GM20000 (cell line): ENCODE measurements at places on chromosomes 2 and 18.
A peak's percentile ranks its signal among the peaks of the same experiment; 100 is the strongest.

DNA sequence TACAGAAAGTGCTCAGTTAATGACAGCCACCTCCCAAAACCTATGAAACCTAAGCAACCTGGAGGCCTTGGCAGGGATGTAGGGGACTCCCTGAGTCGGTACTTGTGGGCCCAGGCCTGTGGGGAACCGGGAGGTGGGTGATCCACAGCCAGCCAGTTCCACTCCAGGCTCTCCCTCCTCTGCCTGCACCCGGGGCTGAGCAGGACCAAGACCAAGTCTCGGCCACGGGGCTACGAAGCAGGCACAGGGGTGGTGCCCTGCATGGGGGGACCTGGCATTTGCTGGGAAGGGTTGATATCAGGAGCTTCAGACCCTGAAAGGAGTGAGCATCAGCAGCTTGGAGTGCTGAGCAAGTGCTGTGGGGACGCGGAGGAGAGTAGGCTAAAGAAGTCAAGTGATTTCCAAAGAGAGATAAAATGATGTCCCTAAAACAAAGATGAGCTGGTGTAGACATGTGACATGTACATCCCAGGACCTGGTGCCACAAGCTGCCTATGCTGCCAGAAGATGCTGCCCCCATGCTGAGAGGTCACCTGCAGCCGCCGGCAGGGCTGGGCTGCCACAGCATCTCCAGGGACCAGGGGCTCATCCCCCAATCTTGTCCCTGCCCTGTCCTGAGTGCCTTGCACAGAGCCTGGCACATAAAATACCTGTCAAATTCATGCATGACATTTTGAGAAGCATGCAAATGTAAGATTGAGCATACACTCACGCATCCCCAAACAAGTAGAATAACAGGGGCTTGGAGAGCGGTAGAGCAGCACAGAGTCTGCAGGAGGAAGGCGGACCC is 21.5 kb downstream of the KCNIP3 start:
- no peak for DNase-seq

DNA sequence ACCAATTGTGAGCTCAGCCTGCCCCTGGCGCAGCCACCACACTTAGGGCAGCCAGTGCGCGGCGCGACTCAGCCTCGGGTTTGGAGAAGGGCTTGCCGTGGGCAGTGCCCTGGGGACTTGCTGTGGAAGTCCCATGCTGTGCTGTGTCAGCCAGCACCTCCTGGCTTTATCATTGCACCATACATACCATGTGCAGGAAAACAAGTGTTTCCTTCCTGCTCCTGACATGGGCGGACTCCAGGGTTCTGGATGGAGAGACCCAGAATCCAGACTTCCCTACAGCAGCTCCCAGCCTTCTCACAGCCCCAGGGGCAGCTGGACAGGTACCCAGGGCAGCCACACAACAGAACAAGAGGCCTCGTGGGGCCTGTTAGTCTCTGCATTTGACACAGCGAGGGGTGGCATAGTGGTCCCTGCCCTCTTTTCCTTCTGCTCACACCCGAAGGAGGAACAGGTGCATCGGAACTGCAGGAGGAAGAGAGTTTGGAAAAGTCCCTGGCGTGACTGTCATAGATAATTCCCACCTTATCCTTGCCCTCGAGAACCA is 54.2 kb downstream of the SDC1 start:
- no peak for DNase-seq

GRCh38 chr2:156334496-156335478 is 2.3 kb upstream of the NR4A2 start:
- DNase-seq, result peak; percentile 67

DNA sequence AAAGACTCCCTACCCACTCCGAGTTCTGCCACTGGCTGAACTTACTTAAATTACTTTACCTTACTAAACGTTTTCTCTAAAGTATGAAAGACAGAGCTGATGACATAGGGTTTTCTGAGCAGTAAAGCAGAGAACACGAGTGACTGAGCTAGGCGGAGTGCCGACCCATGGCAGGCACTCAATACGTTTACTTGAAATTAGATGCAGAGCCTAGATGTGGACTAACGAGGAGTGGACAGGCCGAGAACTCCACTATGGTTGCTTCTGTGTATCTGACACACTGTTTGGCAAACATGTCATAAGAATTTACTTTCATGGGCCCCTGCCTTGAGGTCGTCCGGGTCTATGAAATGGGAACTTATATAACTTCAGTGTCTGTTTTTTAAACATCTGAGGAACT is 471.0 kb downstream of the STK39 start:
- DNase-seq, result no peak

DNA sequence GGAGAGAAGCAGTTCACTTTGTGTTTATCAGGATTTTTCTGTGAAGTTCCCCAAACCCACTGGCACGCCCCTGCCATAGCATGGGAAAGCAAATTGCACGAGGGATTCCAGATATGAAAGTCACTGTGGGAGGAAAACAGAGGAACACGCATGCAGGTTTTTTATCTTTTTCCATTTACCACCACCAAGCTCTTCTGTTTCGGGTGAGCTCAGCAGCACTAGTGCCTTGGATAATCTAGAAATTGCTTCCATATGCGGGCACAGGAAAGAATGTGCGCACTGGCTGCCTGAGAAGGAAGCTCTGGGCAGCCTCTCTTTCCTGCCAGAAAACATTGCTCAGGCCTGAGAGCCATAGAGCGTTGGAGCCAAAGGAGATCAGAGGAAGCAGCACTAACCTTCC is 65.9 kb upstream of the WIPF1 start:
- DNase-seq, result no peak

- DNase-seq, result no peak
These were observed 157.8 kb downstream of the ZNF804A start for GRCh38 chr2:184756161-184756560.

DNA sequence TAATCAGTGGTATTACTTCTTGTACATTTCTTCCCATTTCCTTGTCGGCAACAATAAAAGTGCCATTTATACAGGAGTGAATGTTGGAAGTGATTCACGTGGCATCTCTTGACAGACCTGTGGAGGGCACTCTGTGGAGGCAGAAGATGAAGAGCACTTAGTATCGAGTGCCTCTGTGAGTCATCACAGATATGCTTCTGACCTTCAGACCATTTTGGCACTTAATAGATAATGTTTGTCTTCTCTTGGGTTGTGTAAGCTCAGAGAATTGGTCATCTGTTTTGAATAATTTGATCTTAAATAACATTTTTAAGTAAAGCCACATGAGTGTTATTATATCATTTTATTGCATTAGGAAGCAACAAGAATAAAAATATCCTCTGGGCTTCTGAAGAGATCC is 305.5 kb downstream of the PTPRM start:
- DNase-seq, result no peak

DNA sequence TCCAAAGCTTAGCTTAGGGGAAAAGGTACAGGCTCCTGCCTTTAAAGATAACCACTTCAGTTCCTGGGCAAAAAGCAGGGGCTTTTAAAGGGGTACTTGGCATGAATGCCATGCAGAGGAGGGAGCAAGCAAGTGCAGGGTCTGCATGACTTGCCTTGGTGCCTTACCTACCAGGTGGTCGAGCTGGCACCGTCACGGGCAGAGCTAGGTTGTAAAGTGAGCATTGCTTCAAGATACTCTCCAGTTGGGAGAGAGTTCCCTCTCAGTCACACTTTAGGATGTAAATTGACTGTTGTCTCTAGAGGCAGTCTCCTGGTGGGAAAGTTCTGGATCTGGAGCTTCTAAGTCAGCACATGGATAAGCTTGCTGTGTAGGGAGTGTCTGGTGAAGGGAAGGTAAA is 58.6 kb upstream of the MCFD2 start:
- no peak for DNase-seq

- DNase-seq, result no peak
These were observed 52.9 kb downstream of the TRIB2 start for GRCh38 chr2:12769492-12770105.

- no peak for DNase-seq
These were observed at the start of gene DSG3 for GRCh38 chr18:31447530-31448191. Gene DSG3 (plus strand): TSS chr18:31447741. CDS start chr18:31447878, 137 bp downstream.

- no peak for DNase-seq
These were observed 26.5 kb upstream of the NCL start for GRCh38 chr2:231490801-231491200.

DNA sequence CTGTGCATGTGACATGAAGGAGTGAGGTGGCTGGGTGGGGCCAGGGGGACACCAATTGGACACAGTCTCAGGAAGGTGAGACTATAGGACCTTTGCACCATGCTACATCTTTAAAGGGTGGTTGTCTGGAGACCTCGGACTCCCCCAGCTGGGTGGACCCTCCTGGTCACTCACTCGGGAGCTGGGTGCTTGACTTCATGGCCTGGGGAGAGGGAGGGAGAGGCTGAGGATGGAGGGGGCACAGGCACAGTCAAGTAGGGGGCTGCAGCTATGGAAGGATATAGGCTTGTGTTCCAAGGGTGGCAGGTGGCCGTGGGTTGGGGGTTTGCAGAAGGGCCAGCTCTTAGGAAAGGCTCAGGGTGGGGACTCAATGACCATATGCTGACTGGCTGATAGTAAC is 7.1 kb upstream of the CELF4 start:
- no peak for DNase-seq

DNA sequence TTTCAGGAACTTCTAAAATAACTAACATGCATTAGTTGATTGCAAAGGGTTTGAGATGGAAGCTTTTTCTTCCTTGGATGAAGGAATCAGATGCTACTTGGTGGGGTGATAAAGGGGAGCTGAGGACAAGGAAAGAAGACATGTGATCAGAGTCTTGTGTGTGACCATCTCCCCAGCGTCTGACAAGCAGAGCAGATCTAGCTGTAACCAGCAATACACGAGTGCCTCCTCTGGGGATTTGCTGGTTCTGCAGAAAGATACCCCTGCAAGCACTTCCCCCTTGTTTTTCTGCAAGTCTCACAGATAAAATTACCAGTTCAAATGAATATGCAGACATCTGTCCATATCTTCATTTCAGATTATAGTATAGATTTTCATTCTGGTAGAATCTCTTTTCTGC is 2.7 kb downstream of the CDH7 start:
- no peak for DNase-seq

DNA sequence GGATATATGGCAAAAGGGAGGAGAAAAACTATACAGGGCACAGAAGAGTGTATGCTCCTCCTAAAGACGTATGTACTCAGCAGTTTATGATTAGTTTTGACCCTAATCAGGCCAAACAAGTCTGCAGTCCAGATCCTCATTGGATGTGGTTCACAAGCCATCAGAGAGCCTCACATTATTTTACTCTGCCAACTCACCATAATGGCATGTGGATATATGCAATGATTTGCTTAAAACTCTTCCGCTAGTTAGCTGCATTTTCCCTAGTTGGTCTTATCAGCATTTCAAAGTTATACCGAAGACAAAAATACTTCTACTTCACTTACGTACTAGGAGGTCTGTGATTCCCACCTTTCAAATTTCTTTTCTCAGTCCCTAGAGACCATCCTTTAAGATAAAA is 198.4 kb downstream of the CMPK2 start:
- DNase-seq, result no peak

- no peak for DNase-seq
These were observed 76.5 kb downstream of the ARL4C start for GRCh38 chr2:234420408-234420807.
